ENCODE measurements at places on chromosomes 7 and 10.

DNA sequence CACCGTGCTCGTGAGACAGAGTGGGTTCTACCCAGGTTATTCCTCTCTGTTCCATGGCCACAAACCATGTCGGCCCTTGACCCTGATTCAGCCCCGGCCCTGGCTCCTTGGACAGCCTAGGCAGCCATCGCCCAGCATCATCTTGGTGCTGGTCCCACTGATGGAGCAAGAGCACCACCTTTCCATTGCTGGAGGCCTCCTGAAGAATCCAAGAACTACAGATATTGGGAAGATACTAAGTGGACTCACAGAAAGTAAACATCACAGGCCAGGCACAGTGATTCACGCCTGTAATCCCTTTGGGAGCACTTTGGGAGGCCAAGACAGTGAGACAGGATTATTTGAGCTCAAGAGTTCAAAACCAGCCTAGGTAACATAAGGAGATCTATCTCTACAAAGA, 125.1 kb downstream of the NT5C2 start:
- no peak for DNase-seq

- no peak for DNase-seq
Measured at GRCh38 chr7:83806538-83806937, 157.6 kb upstream of the SEMA3E start.

DNA sequence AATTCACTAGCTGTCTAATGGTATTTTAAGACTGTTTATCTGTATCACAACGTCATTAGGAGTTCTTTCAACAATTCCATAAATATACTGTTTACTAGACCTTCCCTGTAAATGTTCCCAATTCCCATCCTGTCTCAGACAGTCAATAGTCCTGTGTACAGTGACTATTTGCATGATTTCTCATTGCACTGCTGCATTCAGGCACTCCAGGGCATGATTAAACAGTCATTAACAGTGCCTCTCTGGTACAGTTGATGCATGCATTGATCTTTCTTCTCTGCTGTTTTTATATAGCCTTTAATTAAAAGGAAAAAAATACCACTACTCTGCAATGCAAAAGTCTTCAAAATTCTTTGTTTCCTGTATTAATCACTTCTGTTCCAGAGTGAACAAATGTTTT, 51.5 kb upstream of the MTURN start:
- no peak for DNase-seq

DNA sequence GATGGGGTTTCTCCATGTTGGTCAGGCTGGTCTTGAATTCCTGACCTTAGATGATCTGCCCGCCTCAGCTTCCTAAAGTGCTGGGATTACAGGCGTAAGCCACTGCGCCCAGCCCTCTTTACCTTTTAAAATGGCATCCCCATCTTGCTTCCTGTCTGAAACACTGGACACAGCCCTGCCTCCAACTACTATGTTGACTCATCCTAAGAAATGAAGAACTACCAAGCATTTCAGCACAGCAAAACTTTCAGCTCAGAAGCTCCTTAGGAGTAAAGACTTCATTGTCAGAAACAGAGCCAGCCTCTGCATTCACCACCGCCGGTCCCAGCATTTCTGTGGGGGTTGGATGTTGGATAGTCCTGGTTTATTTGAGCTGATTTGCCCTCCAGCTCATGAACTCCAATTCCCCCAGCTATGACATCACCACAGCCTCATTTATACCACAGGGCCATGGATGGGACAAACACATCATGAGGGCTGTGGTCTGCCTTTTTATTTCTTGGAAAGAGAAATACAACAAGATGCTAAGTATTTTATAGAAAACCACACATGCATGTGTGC, 123.5 kb downstream of the ADCY1 start:
- no peak for DNase-seq

DNA sequence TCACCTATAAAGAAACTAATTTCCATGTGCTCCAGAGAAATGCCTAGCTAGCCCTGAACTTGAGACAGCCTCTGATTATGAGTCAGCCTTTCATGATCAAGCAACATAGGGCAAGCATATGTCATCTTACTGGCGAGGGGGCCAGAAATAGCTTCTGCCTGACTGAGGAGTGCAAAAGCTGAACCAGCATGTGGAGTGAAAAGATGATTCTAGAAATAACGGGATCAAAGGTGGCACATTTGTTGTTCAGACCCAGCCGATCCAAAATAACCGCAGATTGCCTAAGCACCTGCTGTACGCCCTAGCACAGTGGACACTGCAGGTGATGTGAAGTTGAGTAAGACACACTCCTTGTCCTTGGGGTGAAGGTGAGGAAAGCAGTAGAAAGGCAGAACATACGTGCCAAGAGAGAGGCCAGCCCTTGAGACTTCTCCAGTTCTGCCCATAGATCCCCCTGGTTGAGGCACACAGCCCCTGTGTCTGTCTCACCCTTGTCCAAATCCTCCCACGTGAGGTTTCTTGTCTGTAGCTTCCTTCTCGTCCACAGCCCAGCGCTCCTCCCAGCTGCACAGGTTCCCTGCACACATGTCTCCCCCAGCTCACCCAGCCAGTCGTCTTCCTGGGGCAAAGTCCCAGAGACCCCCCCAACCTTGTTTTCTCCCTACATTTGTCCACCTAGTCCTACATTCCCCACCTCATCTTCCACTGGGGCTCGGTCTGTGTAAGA, 2.8 kb upstream of the BCL7B start:
- peak; percentile 65 for DNase-seq

GRCh38 chr10:85547460-85548023, 819.1 kb downstream of the GRID1 start:
- DNase-seq, result no peak

DNA sequence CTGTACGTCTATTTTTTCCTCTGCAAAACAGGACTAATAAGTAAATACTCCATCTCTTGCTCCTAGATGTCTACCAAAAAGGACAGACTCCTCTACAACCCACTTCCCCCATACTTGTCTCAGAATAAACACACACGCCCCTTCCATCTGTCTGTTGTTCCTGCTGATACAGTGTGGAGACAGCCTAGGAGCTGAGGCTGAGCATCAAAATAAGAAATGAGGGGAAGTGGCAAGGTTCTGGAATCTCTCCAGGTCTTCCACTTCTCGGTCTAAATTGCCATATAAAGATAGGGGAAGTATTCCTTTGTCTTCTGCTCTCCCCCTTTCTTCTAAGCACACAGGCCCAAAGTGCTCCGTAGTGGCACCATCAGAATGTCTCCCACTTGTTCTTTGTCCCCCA, 30.8 kb upstream of the VSIR start:
- no peak for DNase-seq

- DNase-seq, result no peak
Measured at GRCh38 chr10:102727037-102727818, 12.8 kb downstream of the SFXN2 start.

Measured in NCI-H1694 treated with DMSO at 0.1 percent for 48 hours (cell line).